ENCODE measurements at places on chromosomes 3 and 15. TPM values are rescaled to one million over a fixed set of nuclear protein-coding genes. Genes with fewer than 3 reads are reported as not detected.

- no peaks in the 10 kb centered on the region for H3K36me3 ChIP-seq
- no peak overlapping the region for H3K27ac ChIP-seq
- H3K4me3 ChIP-seq = no peak overlapping the region
- no peaks in the 10 kb centered on the region for H3K4me1 ChIP-seq
Measured at GRCh38 chr3:8279886-8280550, 221.6 kb upstream of the LMCD1 start.

DNA sequence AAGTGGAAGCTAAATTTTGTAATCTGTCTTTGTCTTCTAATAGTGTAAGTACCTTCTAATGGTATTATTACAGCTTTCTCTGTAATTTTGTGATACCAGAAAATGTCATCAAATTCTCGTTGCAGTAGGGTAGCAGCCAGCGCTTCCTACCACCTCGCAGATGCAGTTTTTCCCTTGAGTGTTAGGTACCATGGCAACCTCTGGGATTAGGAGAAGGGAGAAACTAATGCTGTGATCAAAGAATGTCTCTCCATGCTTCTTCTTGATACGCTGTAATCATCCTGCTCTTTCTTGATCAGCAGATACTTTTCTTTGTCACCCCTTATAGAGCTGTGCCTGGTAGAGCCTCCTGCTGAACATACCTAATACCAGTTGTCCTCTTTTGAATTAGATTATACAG lies 27.7 kb downstream of the SRP14 start:
- H3K4me1 ChIP-seq = no peaks in the 10 kb centered on the region
- no peak overlapping the region for H3K4me3 ChIP-seq
- H3K36me3 ChIP-seq = no peaks in the 10 kb centered on the region
- no peak for DNase-seq
- no peak overlapping the region for H3K27ac ChIP-seq

- peaks cover 34% of the 10 kb centered on the region for H3K36me3 ChIP-seq
- peaks cover 3% of the 10 kb centered on the region for H3K4me1 ChIP-seq
- no peak overlapping the region for H3K27ac ChIP-seq
- DNase-seq = no peak
Measured at GRCh38 chr3:52649461-52650210, 36.1 kb downstream of the PBRM1 start.

- H3K4me1 ChIP-seq = no peaks in the 10 kb centered on the region
- DNase-seq = no peak
- no peak overlapping the region for H3K4me3 ChIP-seq
- peaks cover 79% of the 10 kb centered on the region for H3K36me3 ChIP-seq
- H3K27ac ChIP-seq = no peak overlapping the region
Measured at GRCh38 chr3:121642601-121643314, 17.9 kb downstream of the HCLS1 start.

TMEM207 gene
- total RNA-seq = not detected
